ENCODE measurements at places on chromosomes 3 and 15.

GRCh38 chr3:42533161-42533897, 30.9 kb downstream of the VIPR1 start:
- DNase-seq, result no peak

- DNase-seq, result no peak
These were observed 3.1 kb downstream of the SKOR1 start for GRCh38 chr15:67828278-67828968.

GRCh38 chr15:91496754-91497691, 356.5 kb upstream of the SLCO3A1 start:
- no peak for DNase-seq

GRCh38 chr3:148221303-148221702, 476.4 kb upstream of the AGTR1 start:
- DNase-seq, result no peak

- DNase-seq, result no peak
These were observed 23.5 kb upstream of the STIMATE start for GRCh38 chr3:52920841-52921240.

- DNase-seq, result no peak
These were observed 1.3 kb upstream of the TRIM59 start for GRCh38 chr3:160450846-160451245.

GRCh38 chr3:55891106-55891505, 404.0 kb upstream of the WNT5A start:
- DNase-seq, result no peak

Measured in activated CD4-positive, alpha-beta T cell treated with anti-CD3 and anti-CD28 coated beads, Interleukin-2, amount 50 U/mL, for 48 hours (primary cell).